ENCODE measurements at places on chromosomes 3 and 15.

DNA sequence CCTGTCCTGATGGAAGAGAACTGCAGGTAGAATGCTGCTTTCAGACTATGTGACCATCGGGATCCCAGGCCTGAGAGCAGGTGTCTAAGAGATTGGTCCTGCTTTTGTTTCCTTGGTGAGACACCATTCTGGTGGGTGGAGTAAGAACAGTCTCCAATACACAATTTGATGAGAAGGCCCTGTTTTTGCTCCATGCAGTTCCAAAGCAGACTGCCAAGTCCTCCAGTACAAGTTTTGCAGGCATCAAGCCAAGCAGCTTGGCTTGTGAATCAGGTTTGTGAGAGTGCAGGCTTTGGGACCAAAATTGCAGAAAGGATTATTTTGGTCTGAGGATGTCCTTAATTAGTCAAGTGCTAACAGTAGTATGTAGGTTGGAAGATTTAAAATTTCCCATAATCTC is 381.6 kb downstream of the FOXP1 start:
- DNase-seq = peak; percentile 67

GRCh38 chr15:74725845-74726773 is 781 bp upstream of the CYP1A1 start:
- DNase-seq = peak; percentile 70

GRCh38 chr15:70701891-70702568 is 61.3 kb downstream of the UACA start:
- no peak for DNase-seq

- DNase-seq = no peak
Measured at GRCh38 chr3:123635217-123635616, 50.4 kb upstream of the HACD2 start.

Measured in psoas muscle (tissue), 8 donors.